Left renal pelvis (tissue), 4 donors: ENCODE measurements at places on chromosomes 7 and 10. TPM values are rescaled to one million over a fixed set of nuclear protein-coding genes. Genes with fewer than 3 reads are reported as not detected.

Gene GIMAP6
- 17.8 TPM for polyA plus RNA-seq

Gene CRHR2
- 0.12 TPM for polyA plus RNA-seq

Gene AEBP1
- 81.6 TPM for polyA plus RNA-seq

Gene GIMAP7
- 7.6 TPM for polyA plus RNA-seq

Gene CC2D2B
- polyA plus RNA-seq = 1.4 TPM

Gene ENTPD1
- 23.5 TPM for polyA plus RNA-seq

Gene BAMBI
- 46.6 TPM for polyA plus RNA-seq
